ENCODE measurements at places on chromosomes 16 and 17. TPM values are rescaled to one million over a fixed set of nuclear protein-coding genes. Genes with fewer than 3 reads are reported as not detected.

DNA sequence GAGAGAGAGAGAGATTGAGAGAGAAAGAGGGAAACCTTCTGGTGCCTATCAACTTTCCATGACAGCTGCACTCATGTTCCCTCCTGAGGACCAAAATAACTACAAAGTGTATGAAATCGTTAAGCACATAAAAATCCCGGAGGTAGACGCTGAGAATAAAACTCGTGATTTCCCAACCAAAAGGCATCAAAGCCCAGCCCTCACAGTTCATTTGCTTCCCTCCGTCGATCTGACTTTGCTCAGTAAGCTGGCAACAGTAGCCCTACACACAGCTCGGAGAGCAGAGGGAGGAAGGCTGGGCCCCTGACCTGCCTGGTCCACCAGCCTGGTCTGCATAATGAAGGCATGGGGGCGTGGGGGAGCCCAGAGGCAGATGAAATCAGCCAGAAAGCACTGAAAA, 273.9 kb upstream of the ZFHX3 start:
- DNase-seq, result no peak
- H3K27me3 ChIP-seq, result no peaks in the 10 kb centered on the region
- no peaks in the 10 kb centered on the region for H3K36me3 ChIP-seq
- H3K4me3 ChIP-seq, result no peak overlapping the region
- H3K27ac ChIP-seq, result no peak overlapping the region

AANAT gene
- total RNA-seq, result not detected

- no peaks in the 10 kb centered on the region for H3K36me3 ChIP-seq
- peaks cover 7% of the 10 kb centered on the region for H3K4me1 ChIP-seq
- H3K27ac ChIP-seq, result no peak within 1 kb of the TSS
- DNase-seq, result no peak
Observed at GRCh38 chr16:30382111-30382881, at the start of gene SEPTIN1. Gene SEPTIN1, minus strand, starts transcription at chr16:30382561. Its CDS starts 19 bp downstream, at chr16:30382542.

- no peaks in the 10 kb centered on the region for H3K27me3 ChIP-seq
- no peak for DNase-seq
- no peak overlapping the region for H3K27ac ChIP-seq
- H3K4me1 ChIP-seq, result no peaks in the 10 kb centered on the region
- H3K4me3 ChIP-seq, result no peak overlapping the region
Observed at GRCh38 chr16:13552062-13552959, 367.6 kb upstream of the ERCC4 start.

GRCh38 chr16:10554569-10554968, 25.8 kb downstream of the EMP2 start:
- H3K36me3 ChIP-seq, result no peaks in the 10 kb centered on the region
- DNase-seq, result no peak
- H3K4me3 ChIP-seq, result no peak overlapping the region
- H3K27me3 ChIP-seq, result no peaks in the 10 kb centered on the region

AARSD1 gene
- total RNA-seq, result 32.6 TPM

DNA sequence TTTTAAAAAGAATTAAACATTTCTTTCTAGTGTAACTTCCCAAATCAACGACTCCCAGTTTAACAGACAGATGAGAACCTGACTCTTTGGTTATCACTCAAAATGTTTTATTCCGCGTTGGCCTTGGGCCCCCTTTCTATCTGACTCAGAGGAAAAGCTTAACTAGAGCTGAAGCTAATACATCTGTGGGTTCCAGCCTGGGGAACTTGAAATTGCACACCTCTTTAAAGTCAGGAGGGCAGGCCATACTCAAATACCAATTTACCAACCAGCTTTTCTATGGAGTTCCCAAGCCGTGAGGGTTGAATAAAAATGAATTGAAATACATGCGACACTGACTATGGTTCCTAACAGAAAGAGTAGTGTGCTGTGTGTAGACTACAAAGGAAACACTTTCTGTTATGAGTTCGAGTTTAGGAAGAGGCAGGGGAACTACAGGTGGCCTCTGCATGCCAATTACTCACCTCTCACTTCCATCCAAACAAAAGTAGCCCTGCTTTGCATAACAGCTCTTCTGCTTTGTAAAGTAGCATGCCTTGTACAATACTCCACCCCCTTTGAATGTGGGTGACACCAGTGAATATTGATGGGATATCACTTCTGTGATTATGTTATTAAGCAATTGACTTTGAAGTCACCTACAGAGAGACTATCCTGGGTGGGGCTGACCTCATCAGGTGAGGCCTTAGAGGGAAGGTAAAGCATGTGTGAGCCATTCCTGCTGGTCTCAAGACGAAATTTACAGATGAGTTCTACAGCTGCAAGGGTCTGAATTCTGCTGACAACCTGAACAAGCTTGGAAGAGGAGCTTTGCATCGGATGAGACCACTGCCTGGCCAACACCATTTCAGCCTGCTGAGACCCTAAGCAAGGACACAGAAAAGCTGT, 92.1 kb downstream of the WDR59 start:
- H3K27me3 ChIP-seq, result no peaks in the 10 kb centered on the region
- DNase-seq, result no peak
- H3K27ac ChIP-seq, result no peak overlapping the region
- H3K4me1 ChIP-seq, result no peaks in the 10 kb centered on the region

Data from thyroid gland (tissue), 4 donors.